ENCODE measurements at places on chromosomes 11 and 22.

GRCh38 chr11:6353367-6353987 lies 33.2 kb upstream of the CAVIN3 start:
- peak; percentile 44 for DNase-seq

DNA sequence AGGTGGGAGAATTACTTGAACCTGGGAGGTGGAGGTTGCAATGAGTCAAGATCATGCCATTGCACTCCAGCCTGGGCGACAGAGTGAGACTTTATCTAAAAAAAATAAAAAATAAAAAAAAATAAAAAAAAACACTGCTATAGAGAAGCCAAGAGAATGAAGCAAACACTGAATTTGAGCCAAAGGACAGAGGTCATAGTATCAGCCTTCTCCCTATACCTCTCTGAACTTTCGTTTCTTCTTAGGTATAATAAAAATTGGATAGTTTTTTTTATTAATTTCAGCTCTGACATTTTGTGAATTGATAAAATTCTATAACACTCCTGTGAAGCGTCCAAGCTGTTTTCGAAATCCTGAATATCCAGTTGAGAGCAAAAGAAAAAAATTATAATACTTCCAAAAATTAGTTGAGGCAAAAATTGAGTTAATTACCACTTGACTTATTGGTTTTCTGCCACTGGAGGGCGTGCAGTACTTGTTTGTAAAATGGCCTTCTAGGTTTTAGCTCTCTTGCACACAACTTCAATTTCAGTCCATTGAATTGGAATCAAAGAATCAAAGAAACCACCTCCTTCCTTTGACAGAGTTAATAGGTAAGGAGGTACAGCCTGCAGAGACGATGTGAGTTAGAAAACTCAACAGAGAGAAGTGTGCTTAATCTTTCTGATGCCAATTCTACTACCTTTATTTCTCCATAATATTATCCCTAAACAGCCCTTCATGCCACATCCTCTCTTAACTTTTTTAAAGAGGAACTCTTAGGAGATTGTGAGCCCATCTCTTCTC lies 143.2 kb downstream of the BBOX1 start:
- DNase-seq: peak; percentile 81

- DNase-seq: peak; percentile 13
Measured at GRCh38 chr11:75107187-75107586, 10.5 kb upstream of the OR2AT4 start.

DNA sequence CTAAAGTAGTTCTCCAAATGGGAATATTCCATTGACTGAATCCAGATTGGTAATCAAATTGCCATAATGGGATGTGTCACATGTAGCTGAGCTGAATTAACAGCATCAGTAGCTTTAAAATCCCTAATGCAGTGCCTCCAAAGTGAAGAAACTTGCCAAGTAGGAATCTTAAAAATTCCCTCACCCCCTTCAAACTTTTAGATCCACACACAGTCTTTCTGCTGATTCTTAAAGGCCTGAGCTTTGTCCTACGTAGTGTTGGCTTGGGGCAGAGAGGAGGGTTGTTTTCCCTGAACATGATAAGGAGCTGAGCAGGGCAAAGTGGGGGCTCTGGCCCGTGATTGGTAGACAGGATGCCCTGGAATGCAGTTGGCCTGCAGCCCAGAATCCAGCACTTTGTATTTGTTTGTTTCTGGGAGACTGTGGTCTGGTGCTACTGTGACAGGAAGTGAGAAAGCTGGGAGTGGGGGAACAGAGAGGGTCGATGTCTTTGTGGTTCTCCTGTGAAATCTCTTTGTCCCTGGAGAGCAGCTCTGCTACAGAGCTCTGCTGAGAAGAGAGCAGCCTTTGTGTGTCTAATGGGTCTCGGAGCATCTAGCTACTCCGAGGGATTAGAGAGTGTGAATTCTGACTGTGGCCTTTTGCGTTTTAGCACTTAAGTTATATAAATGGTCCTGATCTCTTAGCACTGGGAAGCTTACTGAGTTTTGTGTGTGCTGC lies 16.9 kb downstream of the CTNND1 start:
- peak; percentile 98 for DNase-seq

DNA sequence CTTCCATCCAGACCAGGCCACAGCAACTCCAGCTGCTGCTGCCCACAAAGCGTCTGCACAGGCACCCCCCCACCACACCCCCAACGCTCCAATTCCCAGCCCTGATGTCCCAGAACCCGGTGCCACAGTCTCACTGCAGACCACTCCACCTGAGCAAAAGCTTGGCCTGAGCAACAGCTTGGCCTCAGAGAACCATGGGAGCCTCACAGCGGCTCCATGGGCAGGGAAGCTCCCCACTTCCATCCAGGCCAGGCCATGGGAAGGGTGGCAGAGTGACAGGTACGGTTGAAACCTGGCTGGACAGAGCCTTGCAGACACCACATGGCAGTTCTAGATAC lies 13.2 kb downstream of the PLXNB2 start:
- DNase-seq: no peak

GRCh38 chr11:85977751-85978160 lies 91.1 kb downstream of the PICALM start:
- DNase-seq: no peak

DNA sequence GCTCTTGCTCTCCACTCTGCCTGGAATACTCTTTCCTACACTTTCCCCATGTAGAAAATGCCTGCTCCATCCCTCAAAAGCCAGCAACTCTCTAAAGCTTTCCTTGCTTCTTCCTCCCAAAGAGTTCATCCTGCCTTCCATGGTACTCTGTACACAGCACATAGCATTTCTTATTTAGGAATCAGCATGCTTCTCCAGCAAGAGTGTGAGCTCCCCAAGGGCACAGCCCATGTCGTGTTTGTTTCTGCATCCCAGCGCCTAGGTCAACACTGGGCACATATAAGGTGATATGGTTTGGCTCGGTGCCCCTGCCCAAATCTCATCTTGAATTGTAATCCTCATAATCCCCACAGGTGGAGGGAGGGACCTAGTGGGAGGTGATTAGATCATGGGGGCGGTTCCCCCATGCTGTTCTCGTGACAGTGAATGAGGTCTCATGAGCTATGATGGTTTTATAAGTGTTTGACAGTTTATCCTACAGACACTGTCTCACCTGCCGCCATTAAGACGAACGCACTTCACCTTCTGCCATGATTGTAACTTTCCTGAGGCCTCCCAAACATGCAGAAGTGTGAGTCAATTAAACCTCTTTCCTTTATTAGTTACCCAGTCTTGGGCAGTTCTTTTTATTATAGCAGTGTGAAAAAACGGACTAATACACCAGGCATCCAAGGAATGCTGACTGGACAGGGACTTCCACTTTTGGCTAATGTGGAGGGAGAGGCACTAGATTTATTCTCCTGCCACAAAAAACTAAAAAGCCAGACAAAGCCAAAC lies 8.2 kb downstream of the VPS37C start:
- peak; percentile 81 for DNase-seq

DNA sequence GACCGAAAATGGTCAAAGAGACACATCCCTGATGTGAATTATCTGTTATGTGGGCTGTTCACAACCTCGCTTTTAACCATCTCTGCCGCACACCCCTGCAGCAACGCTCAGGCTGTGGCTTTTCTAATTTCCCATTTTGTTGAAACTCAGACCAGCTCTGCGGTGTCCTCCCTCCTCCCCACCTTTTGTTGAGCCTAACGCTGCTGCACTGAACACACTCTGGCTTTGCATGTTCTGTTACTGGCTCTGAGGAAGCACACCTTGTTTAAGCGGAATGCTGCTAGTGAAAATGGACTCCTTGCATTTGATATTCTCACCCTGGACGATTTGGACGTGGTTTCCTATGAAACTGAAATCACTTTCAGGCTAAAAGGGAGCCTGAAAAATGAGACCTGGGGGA lies 198.5 kb upstream of the MTNR1B start:
- DNase-seq: no peak

DNA sequence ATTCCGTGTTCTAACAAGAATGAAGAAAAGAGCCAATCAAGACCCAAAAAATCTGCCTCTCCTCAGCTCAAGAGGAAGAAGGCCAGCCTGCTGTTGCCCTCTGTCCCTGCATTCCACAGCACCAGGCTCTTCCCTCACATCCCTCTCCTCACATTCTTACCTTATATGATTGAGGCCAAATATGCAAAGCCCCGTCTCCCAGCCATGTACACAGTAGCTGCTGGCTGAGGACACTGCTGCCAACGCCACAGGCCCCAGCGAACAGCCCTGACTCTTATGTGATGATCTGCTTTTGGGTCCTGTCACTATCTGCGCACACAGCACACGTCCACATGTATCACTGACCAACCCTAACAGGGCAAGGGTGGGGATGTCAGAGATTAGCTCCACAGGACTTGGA lies 60.2 kb downstream of the MICAL3 start:
- peak; percentile 53 for DNase-seq

- no peak for DNase-seq
Measured at GRCh38 chr11:20059587-20060021, 100.7 kb downstream of the DBX1 start.

GRCh38 chr22:31520051-31520450 lies 23.7 kb downstream of the SFI1 start:
- no peak for DNase-seq

GRCh38 chr22:43385770-43386641 lies 25.8 kb upstream of the MPPED1 start:
- DNase-seq: peak; percentile 60

DNA sequence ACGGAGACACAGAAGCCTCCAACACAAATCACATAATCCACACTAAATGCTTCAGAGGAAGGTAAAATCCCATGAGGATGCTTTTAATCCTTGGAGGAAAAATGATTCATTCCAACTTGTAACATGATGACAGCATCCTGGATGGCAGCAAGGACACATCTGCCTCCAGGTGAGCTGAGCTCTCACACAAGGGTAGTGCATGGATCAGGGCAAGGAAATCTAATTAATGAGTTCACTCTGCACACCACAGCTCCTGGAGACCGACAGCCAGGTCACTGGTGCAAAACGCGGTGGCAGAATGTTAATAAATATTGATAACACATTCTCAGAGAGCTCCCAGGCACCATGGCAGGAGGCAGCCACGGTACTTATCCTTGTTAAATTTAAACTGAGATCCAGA lies 40.3 kb upstream of the CYP2D6 start:
- no peak for DNase-seq

DNA sequence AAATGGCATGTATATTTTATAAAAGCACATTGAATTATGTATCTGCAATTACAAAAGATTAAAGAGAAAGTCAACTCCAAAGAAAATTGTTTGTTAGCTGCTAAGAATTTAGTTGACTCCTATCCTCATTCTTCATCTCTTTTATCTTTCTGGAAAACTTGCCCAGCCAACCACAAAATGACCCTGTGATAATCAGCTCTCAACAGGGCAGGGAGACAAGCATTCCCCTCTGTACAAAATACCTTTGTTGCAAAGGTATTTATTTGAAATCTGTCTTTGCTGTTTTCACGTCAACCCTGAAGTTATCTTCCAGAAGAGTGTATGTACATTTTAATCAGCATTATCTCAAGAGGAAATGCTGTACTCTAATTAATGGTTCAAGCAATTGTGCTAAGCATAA lies 191.1 kb upstream of the DDI1 start:
- DNase-seq: no peak
